ENCODE measurements at places on chromosomes 5 and 9.

- DNase-seq: no peak
Measured at GRCh38 chr5:15483351-15484097, 16.5 kb upstream of the FBXL7 start.

GRCh38 chr9:16633794-16634193 lies 236.7 kb downstream of the BNC2 start:
- no peak for DNase-seq

GRCh38 chr5:14977058-14977685 lies 105.6 kb upstream of the ANKH start:
- DNase-seq: no peak

DNA sequence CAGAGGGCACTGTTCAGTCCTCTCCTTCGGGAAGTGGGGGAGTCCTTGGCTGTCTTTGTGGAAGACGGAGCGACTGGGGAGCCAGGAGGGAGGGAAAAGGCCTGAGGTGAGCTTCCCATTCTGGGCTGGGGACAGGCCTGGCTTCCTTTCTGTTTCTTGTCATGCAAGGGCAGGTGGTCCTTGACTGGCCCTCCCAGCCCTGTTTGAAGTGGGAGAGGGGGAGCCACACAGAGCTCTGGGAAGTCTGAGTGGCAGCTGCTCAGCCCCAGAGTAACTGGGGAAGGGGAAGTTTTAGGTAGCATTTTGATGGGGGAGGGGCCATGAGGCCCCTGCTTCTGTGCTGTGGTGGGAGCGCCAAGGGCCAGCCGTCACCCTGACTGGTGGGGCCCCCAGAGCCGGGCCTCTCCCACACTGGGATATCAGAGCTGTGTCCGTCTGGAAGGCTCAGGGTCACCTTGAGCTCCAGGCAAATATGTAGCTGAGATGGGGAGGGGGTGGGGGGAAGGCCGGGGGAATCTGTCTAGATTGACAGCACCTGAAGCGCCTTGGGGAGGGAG lies 6.5 kb downstream of the UNC5A start:
- DNase-seq: no peak

DNA sequence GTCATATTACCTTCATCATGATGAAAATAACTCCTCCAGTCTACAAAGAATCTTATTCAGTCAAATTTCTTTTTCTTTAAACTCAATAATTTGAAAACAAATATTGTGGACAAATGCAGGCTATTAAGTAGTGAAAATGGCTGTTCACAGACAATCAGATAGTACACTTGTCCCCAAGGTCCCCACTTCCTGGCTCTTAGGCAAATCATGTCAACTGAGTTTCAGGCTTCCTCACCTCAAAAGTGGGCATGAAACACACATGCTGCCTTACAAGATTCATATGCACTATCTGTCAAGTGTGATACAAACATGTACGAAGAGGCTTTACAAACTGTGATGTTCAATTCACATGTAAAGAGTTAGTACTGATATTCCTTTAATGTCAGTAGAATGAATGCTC lies 385.2 kb upstream of the SEMA6A start:
- no peak for DNase-seq
